Heart right ventricle (tissue), 16 donors: ENCODE measurements at places on chromosomes 16 and 17. TPM values are rescaled to one million over a fixed set of nuclear protein-coding genes. Genes with fewer than 3 reads are reported as not detected.
A peak's percentile ranks its signal among the peaks of the same experiment; 100 is the strongest.

The RHBDL3 gene
- 2.0 TPM for total RNA-seq

The ADCY9 gene
- 37.3 TPM for total RNA-seq

DNA sequence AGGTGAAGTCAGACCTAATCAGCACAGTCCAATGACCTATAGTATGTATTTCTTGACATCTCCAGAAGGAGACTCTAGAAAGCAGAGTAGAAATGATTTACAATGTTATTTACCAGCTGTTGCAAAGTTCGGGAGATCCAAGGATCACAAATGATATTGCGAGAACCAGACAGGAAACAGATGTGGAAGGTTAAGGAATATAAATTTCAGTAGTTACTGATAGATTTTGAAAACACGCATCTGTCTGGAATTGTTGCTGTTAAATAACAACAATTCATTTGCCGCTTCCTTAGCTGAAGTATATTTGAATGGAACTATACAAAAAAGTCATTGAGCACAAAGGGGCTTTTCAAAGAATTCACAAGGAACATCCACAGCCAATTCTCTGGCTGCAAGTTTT is 72.0 kb downstream of the STXBP4 start:
- no peak for DNase-seq
- H3K4me1 ChIP-seq = no peaks in the 10 kb centered on the region
- H3K4me3 ChIP-seq = no peak overlapping the region
- H3K36me3 ChIP-seq = no peaks in the 10 kb centered on the region
- no peak overlapping the region for H3K27ac ChIP-seq
- H3K27me3 ChIP-seq = no peaks in the 10 kb centered on the region

The TBC1D3G gene
- not detected for total RNA-seq

DNA sequence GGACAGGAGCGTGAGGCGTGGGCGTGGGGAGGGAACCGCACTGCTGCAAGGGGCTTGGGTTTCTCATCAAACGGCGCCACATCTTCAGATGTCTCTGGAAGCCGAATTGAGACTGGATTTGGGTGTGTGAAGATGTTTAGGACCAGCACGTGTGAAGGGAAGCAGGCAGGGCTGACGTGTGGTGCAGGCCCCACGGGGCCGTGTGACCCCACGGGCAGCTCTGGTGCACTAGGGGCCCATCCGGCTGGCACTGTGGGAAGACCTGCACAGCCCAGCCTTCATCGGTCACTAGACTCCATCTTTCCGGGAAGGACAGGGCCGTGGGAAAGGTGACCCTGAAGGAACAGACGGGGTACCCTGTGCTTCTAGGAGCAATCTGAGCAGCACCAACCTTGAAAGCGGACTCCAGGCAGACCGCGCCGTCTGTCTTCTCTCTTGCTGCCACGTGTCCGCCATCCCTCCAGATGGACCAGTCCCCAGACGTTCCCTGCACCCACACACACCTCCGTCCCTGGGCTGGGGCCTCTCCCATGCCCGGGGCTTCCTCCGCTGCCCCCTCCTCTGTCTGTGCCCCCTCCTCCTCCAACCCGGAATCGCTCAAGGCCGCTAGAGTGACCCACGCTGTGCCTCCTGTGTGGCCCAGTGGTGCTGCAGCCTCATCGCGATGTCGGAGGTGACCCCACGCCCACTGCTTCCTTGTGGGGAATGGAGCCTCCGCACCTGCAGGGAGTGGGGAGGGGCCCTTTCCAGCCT is 23.4 kb upstream of the CBFA2T3 start:
- H3K4me3 ChIP-seq = no peak overlapping the region
- peaks cover 15% of the 10 kb centered on the region for H3K4me1 ChIP-seq
- DNase-seq = no peak

GRCh38 chr16:57600048-57600835 is 28.2 kb upstream of the ADGRG1 start:
- H3K27me3 ChIP-seq = no peaks in the 10 kb centered on the region
- peak; percentile 45 for DNase-seq
- peaks cover 36% of the 10 kb centered on the region for H3K4me1 ChIP-seq

DNA sequence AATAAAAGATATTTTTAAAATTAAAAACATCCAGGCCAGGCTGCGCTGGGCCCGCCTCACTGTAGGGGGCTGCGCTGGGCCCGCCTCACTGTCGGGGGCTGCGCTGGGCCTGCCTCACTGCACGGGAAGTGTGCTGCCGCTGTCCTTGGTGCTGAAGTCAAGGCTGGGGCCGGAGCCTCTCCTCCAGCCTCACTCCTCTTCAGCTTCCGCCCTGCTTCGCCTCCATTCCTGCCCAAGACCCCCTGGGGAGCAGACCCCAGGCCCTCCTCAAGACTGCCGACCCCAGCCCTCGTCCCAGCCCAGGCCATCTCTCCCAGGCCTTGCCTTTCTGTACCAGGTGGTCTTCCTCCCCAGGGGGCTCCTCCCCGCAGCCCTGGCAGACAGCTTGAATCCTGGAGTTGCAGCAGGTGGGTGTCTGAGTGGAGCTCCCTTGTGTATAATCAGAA is 26.2 kb downstream of the ENDOV start:
- no peaks in the 10 kb centered on the region for H3K4me1 ChIP-seq
- no peak overlapping the region for H3K4me3 ChIP-seq
- no peaks in the 10 kb centered on the region for H3K36me3 ChIP-seq
- DNase-seq = peak; percentile 32
- H3K27ac ChIP-seq = no peak overlapping the region

GRCh38 chr17:81967533-81968395 is 6.8 kb upstream of the NOTUM start:
- no peaks in the 10 kb centered on the region for H3K36me3 ChIP-seq
- no peak overlapping the region for H3K27ac ChIP-seq
- H3K27me3 ChIP-seq = peaks cover 19% of the 10 kb centered on the region
- DNase-seq = peak; percentile 79
- peaks cover 3% of the 10 kb centered on the region for H3K4me1 ChIP-seq
- H3K4me3 ChIP-seq = peak overlapping the region; percentile 25

- H3K4me3 ChIP-seq = no peak overlapping the region
- H3K36me3 ChIP-seq = no peaks in the 10 kb centered on the region
- no peak overlapping the region for H3K27ac ChIP-seq
- peaks cover 9% of the 10 kb centered on the region for H3K27me3 ChIP-seq
- H3K4me1 ChIP-seq = no peaks in the 10 kb centered on the region
- DNase-seq = no peak
These were observed 41.0 kb downstream of the HS3ST3B1 start for GRCh38 chr17:14341866-14342265.

The ZG16 gene
- total RNA-seq = not detected

DNA sequence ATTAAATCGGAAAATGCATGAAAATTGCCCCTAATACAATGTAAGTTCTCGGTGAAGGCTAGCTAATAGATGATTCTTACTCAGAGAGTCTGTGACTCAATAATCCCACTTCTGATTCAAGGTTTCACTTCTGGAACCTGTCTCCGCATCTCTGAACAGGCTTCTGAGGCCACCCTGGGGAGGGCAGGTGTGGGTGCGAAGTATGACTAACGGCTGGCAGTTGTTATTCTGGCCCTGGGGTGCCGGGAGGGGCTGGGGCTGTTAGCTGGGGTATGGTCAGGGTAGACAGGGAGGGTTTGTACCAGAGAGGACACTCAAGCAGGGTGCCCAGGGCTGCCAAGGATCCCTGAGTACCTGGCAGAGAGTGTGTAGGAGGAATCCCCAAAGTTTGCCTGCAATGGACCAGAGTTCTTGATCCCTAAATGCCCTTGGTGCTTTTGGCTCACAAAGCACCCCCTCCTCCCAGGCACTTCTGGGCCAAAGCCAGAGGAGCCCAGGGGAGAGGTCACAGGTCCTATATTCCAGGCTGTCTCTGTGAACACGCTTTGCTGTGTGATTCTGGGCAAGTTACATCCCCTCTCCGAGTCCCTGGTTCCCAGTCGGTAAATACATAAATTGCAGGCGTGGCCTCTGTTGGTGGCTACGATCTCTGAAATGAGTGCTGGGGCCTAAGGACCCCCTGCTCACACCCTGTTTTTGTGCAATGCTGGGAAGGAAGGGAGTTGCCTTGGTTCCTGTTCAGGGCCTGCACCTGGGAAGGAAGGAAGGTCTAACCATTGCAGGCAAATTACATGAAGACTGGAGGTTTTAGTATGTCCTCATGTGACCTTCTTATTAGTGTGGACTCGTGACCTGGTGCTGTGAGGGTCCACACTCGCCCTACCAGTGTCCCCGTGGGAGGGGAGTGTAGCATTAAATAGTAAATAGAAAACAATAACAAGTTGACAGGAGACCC is 49.9 kb upstream of the CPNE2 start:
- peaks cover 51% of the 10 kb centered on the region for H3K36me3 ChIP-seq
- no peak for DNase-seq
- no peaks in the 10 kb centered on the region for H3K27me3 ChIP-seq
- peaks cover 28% of the 10 kb centered on the region for H3K4me1 ChIP-seq
- no peak overlapping the region for H3K27ac ChIP-seq

The FBXL19 gene
- 5.6 TPM for total RNA-seq

DNA sequence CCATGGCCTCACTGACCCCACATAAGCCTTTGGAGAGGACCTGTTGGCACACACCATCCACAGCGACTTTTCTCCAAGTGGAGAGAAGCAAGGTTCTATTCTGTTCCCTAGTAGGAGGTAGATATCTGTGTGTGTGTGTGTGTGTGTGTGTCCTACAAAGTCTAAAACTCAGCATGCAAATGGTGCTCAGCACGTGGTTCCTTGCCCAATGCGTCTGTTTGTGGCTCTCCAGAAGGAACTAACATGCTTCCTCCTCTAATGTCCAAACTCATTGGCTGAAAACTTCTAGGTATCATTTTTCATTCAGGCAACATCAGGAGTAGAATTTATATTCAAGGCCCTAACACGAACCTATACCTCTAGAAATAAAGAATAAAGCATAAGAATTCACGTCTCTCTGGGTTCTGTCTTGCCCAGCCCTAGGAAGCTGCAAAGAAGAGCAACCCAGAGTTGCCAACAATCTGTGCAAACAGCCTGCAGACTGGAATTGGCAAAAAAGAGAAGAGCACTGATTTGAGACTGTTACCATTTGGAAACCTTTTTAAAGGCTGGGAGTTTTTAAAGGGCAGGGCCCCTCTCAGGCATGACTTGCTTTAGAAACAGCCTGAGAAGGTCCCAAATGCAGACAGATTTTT is 25.5 kb downstream of the MAP3K14 start:
- no peak for DNase-seq
- H3K27me3 ChIP-seq = no peaks in the 10 kb centered on the region
- peak overlapping the region; percentile 84 for H3K27ac ChIP-seq
- peaks cover 44% of the 10 kb centered on the region for H3K36me3 ChIP-seq
- peaks cover 85% of the 10 kb centered on the region for H3K4me1 ChIP-seq

GRCh38 chr17:31580316-31580705 is 188.8 kb downstream of the RAB11FIP4 start:
- no peaks in the 10 kb centered on the region for H3K27me3 ChIP-seq
- H3K4me3 ChIP-seq = no peak overlapping the region
- no peak for DNase-seq
- H3K4me1 ChIP-seq = peaks cover 25% of the 10 kb centered on the region

GRCh38 chr17:7811251-7811650 is 22.8 kb upstream of the KDM6B start:
- H3K36me3 ChIP-seq = no peaks in the 10 kb centered on the region
- no peaks in the 10 kb centered on the region for H3K4me1 ChIP-seq
- H3K4me3 ChIP-seq = no peak overlapping the region

The SCGB1C2 gene
- total RNA-seq = not detected

The LGALS9B gene
- not detected for total RNA-seq

- no peak overlapping the region for H3K4me3 ChIP-seq
- H3K27ac ChIP-seq = no peak overlapping the region
- H3K27me3 ChIP-seq = peaks cover 54% of the 10 kb centered on the region
- H3K4me1 ChIP-seq = no peaks in the 10 kb centered on the region
- no peaks in the 10 kb centered on the region for H3K36me3 ChIP-seq
- DNase-seq = no peak
These were observed 7.4 kb upstream of the CD300LD start for GRCh38 chr17:74599448-74599939.

- peak overlapping the region; percentile 98 for H3K27ac ChIP-seq
- DNase-seq = no peak
These were observed 1.1 kb downstream of the MLYCD start for GRCh38 chr16:83899978-83900377.

DNA sequence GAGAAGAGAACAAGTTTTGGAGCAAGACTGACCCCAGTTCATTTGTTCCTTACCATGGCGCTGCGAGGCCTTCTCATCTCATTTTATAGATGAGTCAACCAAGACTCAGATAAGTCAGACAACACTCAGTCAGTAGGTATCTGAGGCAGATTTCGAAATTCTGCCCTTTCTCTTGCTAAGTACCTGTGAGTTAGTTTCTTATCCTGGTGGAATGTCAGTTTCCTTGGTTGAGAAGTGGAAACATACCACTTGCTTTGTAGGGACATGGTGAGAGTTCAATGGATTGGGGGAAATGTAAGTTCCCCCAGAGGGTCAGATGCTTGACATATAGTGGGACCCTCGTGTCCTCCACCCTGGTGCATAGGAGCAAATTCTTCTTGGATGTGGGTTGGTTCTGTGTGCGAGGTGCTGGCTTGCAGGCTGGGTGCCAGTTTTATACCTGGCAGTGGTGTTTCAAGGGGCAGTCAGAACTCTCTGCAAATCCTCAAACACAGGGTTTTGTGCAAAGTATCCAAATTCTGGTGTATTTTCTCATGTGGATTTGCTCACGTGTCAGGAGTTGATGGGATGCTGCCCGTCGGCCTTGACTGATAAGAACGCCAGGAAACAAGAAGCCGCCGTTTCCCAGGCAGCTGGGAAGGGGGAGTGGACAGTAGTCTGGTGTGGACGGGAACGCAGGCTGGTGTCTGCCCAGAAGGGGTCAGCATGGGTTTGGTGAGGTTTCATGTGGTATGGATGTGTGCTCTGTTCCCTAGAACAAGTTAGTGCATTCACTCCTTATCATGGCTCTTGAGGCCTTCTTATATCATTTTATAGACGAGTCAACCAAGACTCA is 61.1 kb upstream of the CIBAR2 start:
- H3K4me1 ChIP-seq = peaks cover 71% of the 10 kb centered on the region
- no peak for DNase-seq
- H3K27ac ChIP-seq = no peak overlapping the region
- peaks cover 48% of the 10 kb centered on the region for H3K27me3 ChIP-seq
- no peaks in the 10 kb centered on the region for H3K36me3 ChIP-seq
- H3K4me3 ChIP-seq = no peak overlapping the region

The ADORA2B gene
- 0.18 TPM for total RNA-seq

DNA sequence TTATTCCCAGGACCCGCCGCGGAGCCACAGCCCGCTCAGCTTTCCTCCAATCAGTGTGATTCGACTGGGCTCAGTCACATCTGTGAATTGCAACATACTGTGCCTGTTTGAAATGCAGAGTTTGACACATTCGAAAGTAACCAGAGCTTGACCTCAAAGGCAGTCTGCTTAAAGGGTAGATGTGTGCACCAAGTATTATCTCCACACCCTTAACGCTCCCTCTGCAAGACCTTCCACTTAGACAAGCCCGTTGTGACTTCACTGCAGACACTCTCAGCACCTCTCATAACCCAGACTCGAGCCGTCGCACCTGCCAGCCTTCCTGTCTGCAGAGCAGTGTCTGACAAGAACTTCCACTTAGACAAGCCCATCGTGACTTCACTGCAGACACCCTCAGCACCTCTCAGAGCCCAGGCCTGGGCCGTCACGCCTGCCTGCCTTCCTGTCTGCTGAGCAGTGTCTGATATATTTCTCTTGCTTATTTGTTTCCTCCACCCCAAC is 3.7 kb downstream of the KLHDC4 start:
- peaks cover 71% of the 10 kb centered on the region for H3K36me3 ChIP-seq
- H3K27ac ChIP-seq = no peak overlapping the region
- no peaks in the 10 kb centered on the region for H3K27me3 ChIP-seq

The TRAP1 gene
- 89.3 TPM for total RNA-seq

GRCh38 chr17:5437721-5438317 is 1.1 kb downstream of the C1QBP start:
- DNase-seq = no peak
- H3K27me3 ChIP-seq = no peaks in the 10 kb centered on the region
- no peak overlapping the region for H3K27ac ChIP-seq
- H3K4me1 ChIP-seq = peaks cover 12% of the 10 kb centered on the region
